Stimulated activated CD8-positive, alpha-beta memory T cell treated with anti-CD3 and anti-CD28 coated beads, Interleukin-15, amount 100 ng/mL, for 4 hours (primary cell): ENCODE measurements at places on chromosomes 11 and 22.

DNA sequence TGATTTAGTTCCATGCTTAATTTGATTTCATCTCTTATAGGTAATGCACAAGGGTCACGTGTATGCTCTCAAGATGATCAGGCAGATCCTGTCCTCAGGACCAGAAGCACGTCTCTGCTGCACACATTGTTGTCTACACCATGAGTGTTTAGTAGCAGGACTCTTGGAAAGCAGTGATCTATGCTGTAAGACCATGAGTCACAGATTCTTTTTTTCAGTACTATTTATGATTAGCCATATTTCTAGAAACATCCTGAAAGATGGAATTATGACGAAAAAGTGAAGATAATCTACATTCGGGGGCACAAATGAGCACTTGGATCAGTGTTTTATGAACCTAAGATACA, 29.6 kb downstream of the ZBED4 start:
- DNase-seq = no peak

DNA sequence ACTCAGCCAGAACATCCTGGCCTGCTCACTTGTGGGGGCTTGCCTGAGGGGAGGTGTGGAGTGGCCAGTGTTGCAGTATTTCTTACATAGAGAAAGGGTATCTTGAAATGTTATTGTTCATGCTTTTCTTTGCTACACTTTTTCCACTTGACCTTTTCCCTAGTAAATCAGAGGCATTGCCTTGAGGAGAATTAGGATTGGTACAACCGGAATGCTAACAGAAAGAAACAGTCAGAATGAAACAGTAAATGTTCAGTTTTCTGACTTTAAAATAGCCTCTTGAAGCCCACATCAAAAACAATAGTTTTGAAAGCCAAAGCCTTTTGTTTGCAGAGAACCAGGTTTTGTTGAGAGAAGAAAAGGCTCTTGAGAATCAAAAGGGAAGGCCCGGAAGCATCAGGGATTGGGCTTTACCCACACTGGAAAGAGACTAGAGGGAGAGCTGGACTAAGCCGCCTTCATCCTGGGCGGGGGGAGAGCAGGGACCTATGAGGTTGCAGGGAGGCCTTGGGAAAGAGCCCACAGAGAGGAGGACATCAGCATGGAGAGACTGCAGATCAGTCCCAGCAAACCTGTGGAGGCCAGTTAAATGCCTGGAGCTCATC, 12.4 kb downstream of the ADM start:
- DNase-seq = no peak

DNA sequence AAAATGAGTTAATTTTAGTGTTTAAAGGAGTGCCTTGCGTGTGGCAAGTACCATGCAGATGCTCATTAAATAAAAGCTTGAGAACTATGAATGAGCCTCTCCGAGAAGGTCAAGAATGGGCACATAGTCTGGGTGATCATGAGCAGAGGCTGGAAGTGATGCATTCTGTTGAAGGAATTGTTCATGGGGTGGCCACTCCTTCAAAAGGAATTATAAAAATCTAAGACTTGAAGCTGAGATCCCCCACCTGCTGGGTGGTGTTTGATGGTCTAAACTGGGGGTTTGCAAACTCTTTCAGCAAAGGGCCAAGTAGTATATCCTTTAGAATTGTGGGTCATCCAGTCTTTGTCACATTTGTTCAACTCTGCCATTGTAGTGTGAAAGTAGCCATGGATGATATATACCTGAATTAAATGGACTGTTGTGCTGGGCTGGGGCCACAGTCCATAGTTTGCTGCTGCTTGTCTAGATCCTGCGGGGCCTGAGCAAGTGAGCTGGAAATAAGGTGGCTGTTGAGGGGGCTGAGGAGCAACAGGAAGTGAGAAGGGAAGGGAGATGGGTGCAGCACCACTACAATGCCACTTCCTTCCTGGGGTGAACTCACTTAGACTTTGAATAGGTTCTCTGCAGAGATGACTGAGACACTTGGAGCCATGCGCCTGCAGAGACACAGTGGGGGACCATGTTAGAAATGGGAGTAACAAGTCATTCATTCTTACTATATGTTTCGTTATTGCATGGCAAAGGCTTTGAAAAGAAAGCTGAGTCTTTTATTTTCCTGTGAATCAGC, 179.0 kb downstream of the SNX19 start:
- DNase-seq = no peak

DNA sequence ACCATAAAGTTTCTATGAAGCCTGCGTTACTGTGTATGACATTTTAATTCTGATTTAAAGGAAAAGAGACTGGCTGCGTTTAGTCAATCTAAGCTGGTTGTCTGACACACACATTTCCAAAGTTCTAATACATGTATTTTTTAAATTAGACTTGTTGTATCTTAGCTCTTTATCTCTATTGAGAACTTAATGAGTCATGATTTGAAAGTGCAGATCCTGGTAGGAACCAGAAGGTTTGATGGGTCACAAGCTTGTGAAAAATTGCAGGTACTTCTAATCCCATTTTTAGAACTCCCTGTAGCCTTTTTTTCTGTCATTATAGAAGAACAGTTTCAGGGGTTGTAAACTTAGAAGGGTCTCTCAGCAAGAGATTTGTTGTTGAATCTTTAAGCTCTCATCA, 210.3 kb downstream of the DDX10 start:
- no peak for DNase-seq

DNA sequence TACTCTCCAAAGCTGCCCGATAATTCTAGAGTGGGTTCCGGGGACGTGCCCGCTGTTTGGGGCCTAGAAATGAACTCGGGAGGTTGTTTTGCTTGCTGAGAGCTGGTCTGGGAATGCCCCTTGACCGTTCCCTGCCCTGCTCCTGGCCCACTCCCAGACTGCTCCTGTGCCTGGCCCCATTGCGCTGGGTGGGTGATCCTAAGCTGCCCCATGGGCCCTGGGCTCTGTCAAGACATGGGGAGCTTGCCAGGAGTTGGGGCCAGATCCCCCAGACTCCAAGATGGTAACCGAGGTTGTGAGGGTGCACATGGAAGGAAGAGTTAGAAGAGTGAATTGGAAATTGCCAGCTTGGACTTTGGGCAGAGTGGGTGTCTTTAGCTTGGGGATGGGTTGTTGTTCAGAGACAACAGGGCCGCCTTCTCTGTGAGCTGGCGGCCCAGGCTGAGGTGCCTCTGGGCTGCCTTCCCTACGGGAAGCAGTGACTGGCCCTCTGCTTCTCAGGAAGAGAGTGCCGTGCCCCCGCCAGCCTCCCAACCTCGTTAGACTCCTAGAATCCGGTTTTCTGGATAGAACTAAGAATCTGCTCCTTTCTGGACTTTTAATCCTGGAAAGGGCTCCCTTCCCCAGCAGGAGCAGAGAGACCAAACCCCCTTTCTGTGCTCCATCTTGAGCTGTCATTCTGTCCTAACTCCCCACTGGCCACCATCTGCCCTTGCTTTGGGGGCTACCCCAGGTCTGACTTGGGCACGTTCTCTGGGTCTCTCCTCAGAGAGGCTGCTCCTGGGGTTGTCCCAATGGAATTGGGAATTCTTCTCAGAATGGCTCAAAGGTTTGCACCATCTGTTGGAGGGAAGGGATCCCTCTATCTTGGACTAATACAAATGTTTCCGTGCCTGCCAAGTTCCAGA, 1.8 kb downstream of the ST3GAL4 start:
- no peak for DNase-seq

DNA sequence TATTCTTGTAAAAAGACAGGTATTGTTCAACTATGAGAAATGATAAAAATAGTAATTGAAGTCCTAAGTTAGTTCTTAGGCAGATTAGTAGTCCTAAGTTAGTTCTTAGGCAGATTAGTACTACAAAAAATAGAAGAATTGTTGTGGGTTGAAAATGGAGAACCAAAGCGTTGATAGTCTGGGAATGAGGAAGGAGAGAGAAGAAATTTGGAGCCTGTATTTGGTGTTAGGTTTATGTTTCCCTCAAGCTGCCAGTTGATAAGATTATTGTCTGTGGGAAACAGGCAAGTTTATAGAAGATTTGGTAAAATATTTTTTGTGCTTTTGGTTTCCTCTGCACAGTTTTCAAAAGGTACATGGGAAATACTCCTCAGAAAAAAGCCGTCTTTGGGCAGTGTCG, 3.6 kb downstream of the BCO2 start:
- DNase-seq = no peak

DNA sequence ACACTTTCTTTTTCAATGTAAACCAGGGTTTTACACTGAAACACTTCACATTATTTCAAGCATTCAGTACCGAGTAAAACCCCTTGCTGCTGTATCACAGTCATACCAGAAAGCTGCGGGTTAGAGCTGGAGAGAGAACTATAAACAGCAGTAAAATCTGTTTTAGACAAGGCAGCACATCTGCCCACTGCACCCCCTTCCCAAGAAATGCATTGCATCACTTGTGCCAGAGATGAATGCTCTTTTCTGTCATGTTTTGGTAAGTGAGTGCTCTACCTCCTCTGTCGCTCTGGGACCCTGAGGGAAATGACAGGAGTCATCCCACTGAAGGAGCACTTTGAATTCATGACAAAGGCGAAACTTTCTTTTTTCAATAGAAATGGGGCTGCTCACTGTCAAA, 107.2 kb downstream of the MAML2 start:
- DNase-seq = no peak

DNA sequence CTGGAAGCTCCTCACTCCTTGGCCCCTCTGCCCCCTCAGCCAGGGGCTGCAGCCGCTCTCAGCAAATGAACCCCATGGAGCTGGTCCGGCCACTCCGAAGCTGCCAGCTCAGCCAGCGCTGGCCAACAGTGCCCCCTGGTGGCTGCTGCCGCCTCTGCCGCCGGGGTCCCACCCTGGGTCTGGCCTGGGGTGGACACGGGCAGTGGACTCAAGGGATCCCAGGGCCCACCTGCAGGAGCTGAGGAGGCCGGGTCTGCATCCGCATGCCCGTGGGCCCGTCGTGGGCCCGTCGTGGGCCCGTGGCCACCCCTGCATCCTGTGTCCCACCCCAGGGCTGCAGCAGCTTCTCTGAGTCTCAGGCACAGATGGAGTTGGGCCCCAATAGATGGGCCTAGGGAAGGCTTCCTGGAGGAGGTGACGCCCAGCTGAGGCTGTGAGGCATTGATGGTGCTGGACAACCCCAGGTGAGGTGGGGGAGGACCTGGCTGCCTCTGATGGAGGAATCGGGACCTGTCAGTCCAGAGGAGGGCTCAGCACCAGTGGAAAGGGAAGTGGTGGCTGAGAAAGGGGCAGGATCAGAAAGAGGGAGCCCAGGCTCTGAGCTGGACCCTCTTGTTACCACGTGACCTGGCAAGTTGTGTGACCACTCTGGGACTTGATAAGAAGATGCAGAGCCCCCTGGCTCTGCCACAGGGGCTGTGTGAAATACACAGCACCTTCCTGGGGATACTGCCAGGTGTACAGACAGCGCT, 522.3 kb downstream of the BRD1 start:
- peak; percentile 13 for DNase-seq

DNA sequence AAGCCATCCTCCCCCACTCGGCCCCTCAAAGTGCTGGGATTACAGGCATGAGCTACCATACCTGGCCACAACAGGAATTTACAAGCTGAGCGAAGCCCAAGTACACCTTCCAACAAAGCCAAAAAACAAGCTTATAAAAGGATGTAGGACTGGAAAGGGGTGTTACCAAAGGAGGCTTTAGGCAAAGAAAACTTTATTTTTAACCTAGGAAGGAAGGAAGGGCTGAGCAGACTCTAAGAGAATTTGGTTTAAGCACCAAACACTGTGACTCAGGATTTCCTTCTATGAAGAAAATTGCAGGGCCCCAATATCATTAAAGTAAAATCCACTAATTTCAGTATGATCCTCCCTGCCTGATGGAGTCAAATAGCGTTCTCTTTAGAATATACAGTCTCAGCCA, 12.1 kb downstream of the DENND5A start:
- DNase-seq = no peak
